ENCODE measurements at places on chromosomes 16 and 17. TPM values are rescaled to one million over a fixed set of nuclear protein-coding genes. Genes with fewer than 3 reads are reported as not detected.

Gene ESRP2
- 39.2 TPM for polyA plus RNA-seq

DNA sequence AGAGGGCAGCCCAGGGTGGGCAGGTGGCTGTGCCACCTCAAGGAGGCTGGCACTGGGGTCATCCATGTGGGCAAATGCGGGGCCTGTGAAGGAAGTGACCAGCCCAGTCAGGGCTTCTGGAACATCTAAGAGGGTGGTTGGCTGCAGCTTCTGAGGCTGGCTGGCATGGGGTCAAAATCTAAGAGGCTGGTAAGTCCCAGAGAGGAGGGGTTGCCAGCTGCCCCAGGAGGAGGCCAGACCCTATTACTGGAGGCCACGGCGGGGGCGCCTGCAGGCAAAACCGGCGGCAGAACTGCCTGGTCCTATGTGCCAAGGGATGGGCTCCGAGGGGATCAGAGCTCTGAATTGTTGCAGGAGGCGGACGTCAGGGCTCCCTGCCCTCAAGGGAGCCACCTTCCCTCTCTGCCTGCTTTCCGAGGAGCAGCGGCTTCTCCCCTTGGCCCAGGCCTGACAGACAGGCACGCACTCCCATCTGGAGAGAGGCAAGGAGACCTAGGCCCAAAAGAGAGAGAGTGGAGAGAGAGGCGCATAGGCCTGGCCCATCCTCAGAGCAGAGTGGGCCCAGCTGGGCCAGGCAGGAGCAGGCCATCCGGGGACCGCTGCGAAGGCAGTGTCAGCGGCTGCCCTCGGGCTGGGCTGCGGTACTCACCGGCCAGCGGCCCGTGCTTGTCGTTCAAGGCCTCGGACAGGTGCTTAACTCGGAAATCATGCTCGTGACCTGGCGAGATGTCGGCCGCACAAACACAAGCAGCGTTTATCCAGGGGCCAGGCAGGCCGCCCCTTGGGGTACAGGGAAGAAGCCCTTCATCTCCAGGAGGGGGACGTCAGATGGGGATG, 10.9 kb downstream of the ZACN start:
- H3K36me3 ChIP-seq: peaks cover 27% of the 10 kb centered on the region
- no peak overlapping the region for H3K27ac ChIP-seq
- H3K4me1 ChIP-seq: no peaks in the 10 kb centered on the region
- DNase-seq: no peak
- no peaks in the 10 kb centered on the region for H3K27me3 ChIP-seq

DNA sequence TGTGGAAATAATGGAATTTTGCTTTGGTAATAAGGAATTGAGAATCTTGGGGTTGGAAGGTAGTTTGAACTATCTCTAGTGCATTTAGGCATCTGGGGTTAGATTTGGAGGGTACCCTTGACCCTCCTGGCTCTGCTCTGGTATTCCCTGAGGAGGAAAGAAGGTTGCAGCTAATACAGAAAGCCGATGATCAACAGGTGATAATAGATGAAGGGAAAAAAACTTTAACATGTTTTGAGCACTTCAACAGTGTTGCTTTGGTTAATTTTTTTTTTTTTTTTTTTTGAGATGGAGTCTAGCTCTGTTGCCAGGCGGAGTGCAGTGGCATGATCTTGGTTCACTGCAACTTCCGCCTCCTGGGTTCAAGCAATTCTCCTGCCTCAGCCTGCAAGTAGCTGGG, 4.8 kb downstream of the KAT7 start:
- peaks cover 28% of the 10 kb centered on the region for H3K36me3 ChIP-seq
- H3K4me1 ChIP-seq: peaks cover 14% of the 10 kb centered on the region
- no peak overlapping the region for H3K27ac ChIP-seq
- no peaks in the 10 kb centered on the region for H3K27me3 ChIP-seq
- H3K4me3 ChIP-seq: no peak overlapping the region
- DNase-seq: no peak

DNA sequence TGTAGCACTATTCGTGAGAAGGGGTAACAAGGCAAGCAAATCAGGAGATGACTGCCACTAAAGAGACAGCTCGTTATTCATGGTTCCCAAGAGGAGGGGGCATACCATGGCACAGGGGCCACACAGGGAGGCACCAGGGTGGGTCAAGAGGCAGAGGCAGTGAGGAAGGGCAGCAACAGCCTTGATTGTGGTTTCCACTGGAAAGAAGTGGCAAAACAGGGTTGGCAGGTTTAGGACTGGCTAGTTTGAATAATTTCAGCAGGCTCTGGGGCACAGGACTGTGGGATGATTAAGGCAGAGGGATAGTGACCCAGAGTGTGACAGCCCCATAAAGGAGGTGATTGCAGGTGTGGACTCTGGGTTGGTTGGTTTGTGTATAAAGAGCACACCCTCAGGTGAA, 188.9 kb downstream of the CBLN1 start:
- H3K27me3 ChIP-seq: no peaks in the 10 kb centered on the region
- H3K36me3 ChIP-seq: no peaks in the 10 kb centered on the region
- no peak overlapping the region for H3K27ac ChIP-seq
- no peaks in the 10 kb centered on the region for H3K4me1 ChIP-seq

DNA sequence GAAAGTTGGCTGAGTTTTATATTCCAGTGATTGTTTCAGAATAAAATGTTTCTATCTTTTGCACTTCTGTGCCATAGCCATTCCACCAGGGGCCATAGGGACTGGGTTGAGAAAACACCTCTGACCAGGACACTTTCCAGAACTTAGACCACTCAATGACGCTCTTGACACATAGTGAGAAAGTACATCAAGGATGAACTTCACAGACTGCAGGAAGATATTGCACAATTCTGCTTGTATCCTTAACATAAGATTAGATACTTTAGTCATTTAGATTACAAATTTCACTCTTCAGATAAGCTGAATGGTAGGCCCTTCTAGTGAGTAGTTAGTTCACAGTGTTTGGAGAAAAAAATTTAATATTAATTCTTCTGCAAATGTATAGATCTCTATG, 13.0 kb upstream of the MPHOSPH6 start:
- H3K27ac ChIP-seq: no peak overlapping the region
- no peaks in the 10 kb centered on the region for H3K4me1 ChIP-seq
- no peaks in the 10 kb centered on the region for H3K36me3 ChIP-seq
- no peaks in the 10 kb centered on the region for H3K27me3 ChIP-seq

DNA sequence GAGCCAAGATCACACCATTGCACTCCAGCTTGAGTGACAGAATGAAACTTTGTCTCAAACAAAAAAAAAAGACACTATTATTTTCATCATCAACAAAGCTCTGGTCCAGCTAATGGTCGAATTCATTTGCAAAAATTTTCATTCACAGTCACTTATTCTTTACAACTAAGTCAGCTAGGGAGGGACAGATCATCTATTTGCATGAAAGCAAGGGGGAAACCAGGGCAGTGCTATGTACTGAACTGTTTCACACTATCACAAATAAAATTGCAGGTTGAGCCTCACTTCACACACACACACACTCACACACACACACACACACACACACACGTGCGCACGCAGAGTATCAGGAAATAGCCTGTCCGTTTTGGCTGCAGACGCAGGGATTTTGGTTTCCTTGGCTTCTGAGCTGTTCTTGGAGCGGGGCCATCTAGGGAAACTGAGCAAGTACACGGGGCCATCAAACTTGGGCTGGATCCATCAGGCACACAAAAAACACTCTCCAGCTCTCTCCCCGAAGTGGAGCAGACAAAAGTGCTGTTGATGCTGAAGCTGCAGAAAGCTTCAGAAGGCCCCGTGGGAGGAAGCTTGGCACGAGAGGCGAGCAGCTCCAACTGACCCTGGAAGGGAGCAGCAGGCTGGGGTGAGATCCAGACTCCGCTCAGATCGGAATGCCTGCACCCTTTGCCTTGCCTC, 44.3 kb upstream of the HELZ start:
- no peak overlapping the region for H3K27ac ChIP-seq
- no peaks in the 10 kb centered on the region for H3K27me3 ChIP-seq
- no peaks in the 10 kb centered on the region for H3K4me1 ChIP-seq
- H3K36me3 ChIP-seq: no peaks in the 10 kb centered on the region
- no peak overlapping the region for H3K4me3 ChIP-seq

GRCh38 chr16:81469183-81469677, 24.6 kb downstream of the CMIP start:
- H3K27ac ChIP-seq: no peak overlapping the region
- H3K36me3 ChIP-seq: peaks cover 7% of the 10 kb centered on the region
- no peak overlapping the region for H3K4me3 ChIP-seq
- no peak for DNase-seq
- H3K4me1 ChIP-seq: no peaks in the 10 kb centered on the region

Gene SYNGR3
- polyA plus RNA-seq: 0.30 TPM

Gene IGF2BP1
- not detected for polyA plus RNA-seq

DNA sequence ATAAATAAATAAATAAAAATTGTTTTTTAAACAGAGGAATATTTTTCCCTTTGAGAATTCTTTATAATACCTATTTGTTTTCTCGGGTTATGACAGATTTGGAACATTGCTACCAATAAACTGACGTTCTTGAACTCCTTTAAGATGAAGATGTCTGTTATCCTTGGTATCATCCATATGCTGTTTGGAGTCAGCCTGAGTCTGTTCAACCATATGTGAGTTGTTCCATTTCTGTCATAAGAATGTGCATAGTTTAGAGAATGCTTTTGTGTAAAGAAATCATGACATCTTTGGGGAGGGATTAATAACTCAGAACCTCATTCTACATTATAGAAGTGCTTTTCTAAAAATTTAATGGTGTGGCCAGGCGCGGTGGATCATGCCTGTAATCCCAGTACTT, 37.2 kb upstream of the NAGLU start:
- no peak for DNase-seq
- H3K4me3 ChIP-seq: no peak overlapping the region
- no peaks in the 10 kb centered on the region for H3K27me3 ChIP-seq
- peaks cover 12% of the 10 kb centered on the region for H3K36me3 ChIP-seq

Gene C1QTNF1
- polyA plus RNA-seq: 6.6 TPM

GRCh38 chr17:75811174-75811573, 26.6 kb downstream of the UNK start:
- peaks cover 34% of the 10 kb centered on the region for H3K4me1 ChIP-seq
- no peaks in the 10 kb centered on the region for H3K27me3 ChIP-seq
- no peak for DNase-seq
- peaks cover 3% of the 10 kb centered on the region for H3K36me3 ChIP-seq

Gene SRCIN1
- 0.41 TPM for polyA plus RNA-seq

Gene FBXL16
- 3.0 TPM for polyA plus RNA-seq

Gene SLFN12L
- polyA plus RNA-seq: 0.09 TPM

DNA sequence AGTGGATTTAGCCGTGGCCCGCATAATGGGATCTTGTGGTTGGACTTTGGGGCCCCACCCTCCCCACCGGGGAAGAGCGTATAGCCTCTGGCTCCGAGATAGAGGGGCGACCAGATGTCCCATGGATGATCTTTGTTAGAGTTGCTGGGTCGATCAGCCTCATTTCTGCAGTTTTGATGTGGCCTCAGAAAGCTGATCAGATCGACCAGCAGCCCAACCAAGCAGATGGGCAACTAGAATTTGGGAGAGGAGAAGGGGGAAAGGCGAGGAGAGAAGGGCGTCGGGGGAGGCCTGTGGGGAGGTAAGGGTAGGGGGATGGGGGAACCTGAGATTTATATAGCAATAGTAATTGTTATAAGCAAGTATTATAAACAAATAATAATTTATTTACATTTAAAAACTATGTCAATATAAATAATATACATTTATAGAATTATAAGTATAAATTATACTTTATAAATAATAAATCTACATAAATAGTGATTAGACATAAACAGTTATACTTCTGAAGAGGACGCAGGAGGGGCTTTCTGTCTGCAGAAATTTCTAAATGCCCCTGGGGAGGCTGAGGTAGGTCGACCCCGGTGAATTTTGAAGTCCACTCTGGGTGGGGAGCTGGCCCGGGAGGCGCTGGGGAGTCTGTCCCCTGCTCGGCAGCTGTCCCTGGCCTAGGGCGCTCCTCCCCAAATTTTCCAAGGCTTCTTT, 136.3 kb downstream of the KCNJ12 start:
- peak overlapping the region; percentile 14 for H3K4me3 ChIP-seq
- DNase-seq: no peak
- peaks cover 3% of the 10 kb centered on the region for H3K4me1 ChIP-seq
- H3K36me3 ChIP-seq: no peaks in the 10 kb centered on the region
- H3K27me3 ChIP-seq: peaks cover 2% of the 10 kb centered on the region

Gene SLC12A4
- 65.4 TPM for polyA plus RNA-seq

Gene SULT1A2
- 0.10 TPM for polyA plus RNA-seq

DNA sequence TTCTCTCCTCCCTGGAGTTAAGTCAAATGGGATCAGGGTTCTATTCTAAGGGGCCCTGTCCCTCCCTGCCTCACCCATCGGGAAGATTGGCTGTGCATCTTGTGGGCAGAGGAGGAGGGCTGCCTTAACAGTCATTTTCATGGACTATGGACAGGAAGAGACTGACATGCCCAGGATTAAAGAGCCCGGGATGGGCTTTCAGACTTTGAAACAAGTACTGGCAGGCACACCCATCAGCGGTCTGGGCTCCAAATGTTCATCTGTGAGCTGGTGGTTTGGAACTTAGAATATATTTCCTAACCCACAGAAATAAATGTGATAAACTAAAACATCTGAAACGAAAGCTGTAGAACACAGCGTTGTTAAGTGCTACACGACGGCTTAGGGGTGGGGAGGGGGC, 6.5 kb downstream of the SLC6A4 start:
- H3K4me1 ChIP-seq: peaks cover 35% of the 10 kb centered on the region
- no peak overlapping the region for H3K4me3 ChIP-seq
- DNase-seq: no peak

DNA sequence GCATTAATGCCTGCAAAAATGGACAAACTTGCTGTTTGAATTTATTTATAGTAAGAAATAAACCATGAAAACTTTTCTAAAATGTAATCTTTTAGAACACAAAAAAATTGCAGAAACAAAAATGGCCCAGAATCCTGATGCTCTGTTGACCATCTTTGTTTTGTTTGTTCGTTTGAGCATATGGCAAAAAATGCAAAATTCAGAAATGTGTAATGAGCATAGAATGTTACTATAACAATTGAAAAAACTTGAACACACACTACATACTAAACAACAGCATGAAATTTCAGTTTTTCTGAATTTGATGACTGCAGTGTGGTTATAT, 1.1 kb upstream of the KPNA2 start:
- H3K27me3 ChIP-seq: no peaks in the 10 kb centered on the region
- peaks cover 16% of the 10 kb centered on the region for H3K4me1 ChIP-seq
- H3K27ac ChIP-seq: no peak overlapping the region
- no peak overlapping the region for H3K4me3 ChIP-seq
- DNase-seq: no peak
- peaks cover 8% of the 10 kb centered on the region for H3K36me3 ChIP-seq

- H3K27me3 ChIP-seq: no peaks in the 10 kb centered on the region
- no peak overlapping the region for H3K27ac ChIP-seq
- no peak for DNase-seq
- peaks cover 15% of the 10 kb centered on the region for H3K36me3 ChIP-seq
- no peaks in the 10 kb centered on the region for H3K4me1 ChIP-seq
Measured at GRCh38 chr16:53456625-53457024, 22.4 kb downstream of the RBL2 start.

GRCh38 chr17:43015579-43015978, 6.6 kb downstream of the VAT1 start:
- no peak overlapping the region for H3K27ac ChIP-seq
- H3K27me3 ChIP-seq: no peaks in the 10 kb centered on the region
- H3K4me3 ChIP-seq: no peak overlapping the region
- DNase-seq: no peak

DNA sequence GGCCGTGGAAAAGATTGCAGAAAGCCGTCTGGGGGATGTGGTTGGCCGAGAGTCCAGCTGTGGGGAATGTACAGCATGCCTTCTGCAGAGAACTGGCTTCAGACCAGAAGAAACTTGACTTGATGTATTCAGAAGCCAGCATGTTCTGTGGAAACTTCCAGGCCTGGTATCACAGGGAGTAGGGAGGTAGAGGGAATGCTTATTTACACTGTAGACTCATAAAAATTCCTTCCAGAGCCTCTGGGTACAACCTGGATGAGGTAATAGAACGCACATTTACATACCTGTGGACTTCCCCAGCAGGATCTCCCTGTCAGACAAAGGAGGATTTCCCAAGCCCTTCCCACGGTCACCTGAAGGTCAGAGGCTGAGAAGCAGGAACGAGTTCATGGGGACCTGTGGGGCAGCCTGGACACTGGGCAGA, 11.8 kb upstream of the GAS7 start:
- H3K36me3 ChIP-seq: no peaks in the 10 kb centered on the region
- no peak overlapping the region for H3K27ac ChIP-seq
- no peak for DNase-seq
